ENCODE measurements at places on chromosomes 2 and 18.

DNA sequence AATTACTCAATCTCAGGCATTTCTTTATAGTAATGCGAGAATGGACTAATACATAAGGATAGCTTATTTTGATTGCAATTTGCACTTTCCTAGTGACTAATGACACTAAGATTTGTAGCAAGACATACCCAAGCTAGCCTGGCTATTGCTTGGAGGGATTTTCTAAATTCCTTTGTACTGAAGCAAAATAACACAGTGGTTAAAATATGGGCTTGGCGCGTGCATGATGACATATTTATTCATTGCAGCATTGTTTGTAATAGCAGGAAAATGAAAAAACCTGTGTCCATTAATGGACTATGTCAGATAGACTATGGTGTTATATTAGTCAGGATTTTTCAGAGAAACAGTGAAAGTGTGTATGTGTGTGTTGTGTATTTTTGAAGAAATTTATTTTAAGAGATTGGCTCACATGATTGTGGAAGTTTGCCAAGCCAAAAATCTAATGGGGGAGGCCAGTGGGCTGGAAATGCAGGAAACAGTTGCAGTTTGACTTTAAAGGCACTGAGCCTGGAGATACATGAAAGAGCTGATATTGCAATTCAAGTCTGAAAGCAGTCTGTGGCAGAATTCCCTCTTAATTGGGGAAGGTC is 16.7 kb upstream of the LAPTM4A start:
- DNase-seq = no peak

GRCh38 chr2:15259356-15259756 is 301.8 kb downstream of the NBAS start:
- no peak for DNase-seq

DNA sequence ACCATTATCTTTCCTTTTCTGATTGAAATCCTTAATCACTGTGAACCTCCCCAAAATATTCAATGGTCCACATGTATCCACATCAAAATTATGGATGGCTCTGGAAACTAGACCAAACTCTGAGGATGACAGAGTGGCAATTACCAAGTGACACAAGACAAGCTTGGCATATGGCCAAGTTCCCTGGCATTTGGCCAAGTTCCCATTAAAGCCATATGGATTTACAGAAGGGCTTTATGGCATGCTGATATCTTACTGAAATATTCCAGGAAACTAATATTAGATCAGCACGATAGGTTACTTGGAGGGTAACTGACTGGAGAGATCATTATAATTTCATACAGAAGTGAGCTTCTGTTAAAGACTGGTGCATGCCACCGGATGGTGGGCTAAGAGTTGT is 21.9 kb upstream of the CERS6 start:
- DNase-seq = no peak

DNA sequence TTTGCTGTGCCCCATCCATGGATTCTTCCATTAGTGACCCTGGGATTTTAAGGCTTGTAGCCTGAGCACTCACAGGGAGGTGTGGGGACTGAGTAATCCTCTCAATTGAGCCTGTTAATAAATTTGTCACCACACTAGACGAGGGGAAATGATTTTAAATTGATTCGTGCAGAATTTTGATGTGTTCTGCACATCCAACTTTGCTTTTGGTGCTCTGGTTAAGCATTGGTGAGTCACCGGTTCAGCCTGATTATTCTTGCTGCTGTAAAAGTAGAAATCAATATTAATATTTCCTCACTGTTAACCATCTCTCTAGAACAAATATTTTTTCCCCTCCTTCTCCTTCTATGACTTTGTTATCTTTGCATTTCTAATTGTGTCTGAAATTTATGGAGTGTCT is 482.0 kb downstream of the TSN start:
- no peak for DNase-seq

GRCh38 chr2:85674417-85674816 is 6.4 kb upstream of the SFTPB start:
- DNase-seq = no peak

All from stimulated activated CD4-positive, alpha-beta T cell treated with anti-CD3 and anti-CD28 coated beads, Interleukin-4, amount 100 ng/mL, for 4 hours (primary cell).